Stimulated activated memory B cell treated with anti-CD40 and anti-IgM and Interleukin-4, amounts not matched to agents 10 μg/mL and 1 μg/mL and 100 μg/mL, for 72 hours (primary cell): ENCODE measurements at places on chromosomes 6 and 20.

DNA sequence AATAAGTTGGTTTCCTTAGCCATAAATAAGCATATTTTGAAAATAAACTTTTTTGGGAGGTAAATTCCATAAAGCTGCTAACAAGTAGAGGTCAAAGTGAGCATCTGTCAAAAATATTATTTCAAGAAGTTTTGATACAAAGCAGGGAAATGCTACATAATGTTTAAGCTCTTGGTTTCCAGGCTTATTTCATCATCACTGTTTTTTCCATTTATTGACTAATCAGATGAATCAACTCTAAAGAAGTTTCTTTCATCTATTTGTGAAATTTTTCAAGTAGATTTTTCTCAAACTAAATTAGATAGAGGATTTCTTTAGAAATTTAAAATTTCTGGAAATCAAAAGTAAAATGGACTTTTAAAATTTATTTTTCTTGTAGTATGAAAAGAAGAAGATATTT is 89.5 kb upstream of the TBX18 start:
- ATAC-seq, result no peak

- ATAC-seq, result no peak
Measured at GRCh38 chr6:14638435-14638905, 520.9 kb downstream of the CD83 start.

- ATAC-seq, result no peak
Measured at GRCh38 chr6:168713839-168714238, 272.9 kb downstream of the SMOC2 start.

DNA sequence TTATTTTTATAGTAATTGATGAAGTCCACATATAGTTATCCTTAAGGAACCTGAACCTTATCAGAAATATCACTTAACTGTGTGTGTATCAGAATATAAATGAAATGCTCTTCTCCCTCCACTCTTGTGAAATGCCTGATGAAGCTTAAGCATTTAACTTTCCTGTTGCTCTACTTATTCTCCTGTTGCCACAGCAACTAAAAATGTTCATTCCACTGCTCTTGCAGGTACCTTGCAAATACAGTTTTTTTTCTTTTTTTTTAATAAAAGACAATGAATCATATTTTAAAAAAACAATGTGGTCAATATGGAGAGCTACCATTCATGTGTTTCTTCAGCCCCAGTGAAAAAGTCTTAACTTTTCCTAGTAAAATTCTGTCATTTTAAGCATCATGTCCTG is 210.3 kb downstream of the RFPL4B start:
- no peak for ATAC-seq

- ATAC-seq, result no peak
Measured at GRCh38 chr6:95417856-95418255, 159.5 kb upstream of the MANEA start.

DNA sequence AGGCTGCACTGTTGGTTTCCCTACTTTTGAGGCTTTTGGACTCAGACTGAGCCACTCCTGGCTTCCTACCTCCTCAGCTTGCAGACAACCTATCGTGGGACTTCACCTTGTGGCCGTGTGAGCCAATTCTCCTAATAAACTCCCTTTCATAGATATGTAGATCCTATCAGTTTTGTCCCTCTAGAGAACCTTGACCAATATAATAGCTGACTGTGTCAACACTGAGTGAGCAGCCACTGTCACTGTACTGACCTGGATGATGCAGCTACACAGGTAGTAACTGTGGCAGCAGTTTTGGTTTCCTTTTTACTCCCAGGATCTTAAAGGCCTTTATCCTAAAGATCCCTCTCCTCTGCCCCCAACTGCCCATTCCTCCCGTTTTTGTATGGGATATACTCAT is 70.2 kb downstream of the SLC22A3 start:
- no peak for ATAC-seq

DNA sequence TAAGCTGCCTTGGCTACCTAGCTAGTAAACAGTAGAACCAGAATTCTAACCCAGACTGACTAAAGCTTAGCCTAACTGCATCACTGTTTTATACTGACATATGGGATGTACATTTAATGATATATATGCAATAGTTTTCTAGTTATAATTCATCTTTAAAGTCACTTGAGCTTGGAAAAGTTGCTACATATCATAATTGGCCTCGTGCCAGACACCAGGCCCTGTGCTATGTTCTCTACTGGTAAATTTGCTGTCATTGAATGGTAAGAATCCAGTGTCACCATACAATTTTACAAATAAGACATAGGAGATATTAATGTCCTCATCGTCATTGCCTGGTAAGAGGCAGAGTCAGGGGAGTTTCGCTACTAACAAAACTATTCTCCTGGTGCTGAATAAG is 396.8 kb downstream of the CDKAL1 start:
- ATAC-seq, result no peak

DNA sequence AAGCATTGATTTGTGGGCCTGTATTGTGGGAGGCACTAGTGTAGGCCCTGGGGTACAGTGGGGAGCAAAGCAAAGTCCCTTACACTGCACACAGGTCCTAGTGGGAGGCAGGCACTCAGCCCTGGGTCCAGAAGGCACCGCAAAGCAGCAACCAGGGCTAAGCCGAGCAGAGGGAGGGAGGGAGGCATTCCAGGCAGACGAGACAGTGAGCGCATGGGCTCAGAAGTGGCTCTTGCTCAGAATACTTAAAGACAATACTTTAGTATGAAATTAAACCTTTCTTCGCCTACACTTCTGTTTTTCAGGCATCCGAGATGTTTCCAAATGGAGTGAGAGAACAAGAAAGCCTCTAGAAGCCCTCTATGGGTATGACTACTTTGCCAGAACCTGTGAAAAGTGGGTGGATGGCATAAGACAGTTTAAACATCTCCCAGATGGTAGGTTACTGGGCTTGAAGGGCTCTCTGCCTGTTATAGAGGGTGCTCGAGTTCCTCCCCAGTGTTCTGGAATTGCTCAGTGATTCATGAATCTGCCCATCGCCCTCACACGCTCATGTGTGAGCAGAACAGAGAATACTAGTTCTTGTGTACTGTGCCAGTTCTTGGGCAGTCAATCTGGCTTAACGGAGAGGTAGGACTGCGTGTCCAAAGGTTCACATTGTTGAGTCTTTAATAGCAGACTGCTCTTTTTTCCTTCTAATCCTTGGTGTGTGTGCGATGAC is 18.7 kb downstream of the BPHL start:
- ATAC-seq, result no peak

- no peak for ATAC-seq
Measured at GRCh38 chr6:7526755-7527154, 14.7 kb upstream of the DSP start.

DNA sequence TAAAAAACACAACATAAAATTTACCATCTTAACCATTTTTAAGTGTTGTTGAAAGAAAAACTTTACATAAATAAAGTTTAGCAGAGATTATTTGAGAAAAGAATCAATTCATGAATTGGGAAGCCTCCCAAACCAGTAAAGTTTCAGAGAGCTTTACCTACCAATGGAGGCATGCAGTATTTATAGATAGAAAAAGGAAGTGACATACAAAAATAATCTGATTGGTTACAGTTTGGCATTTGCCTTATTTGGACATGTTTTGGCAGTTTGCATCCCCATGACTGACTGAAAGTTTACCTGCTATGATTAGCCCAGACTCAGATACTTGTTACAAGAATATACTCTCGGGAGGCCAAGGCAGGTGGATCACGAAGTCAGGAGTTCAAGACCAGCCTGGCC is 3.7 kb upstream of the CMTR1 start:
- ATAC-seq, result no peak

DNA sequence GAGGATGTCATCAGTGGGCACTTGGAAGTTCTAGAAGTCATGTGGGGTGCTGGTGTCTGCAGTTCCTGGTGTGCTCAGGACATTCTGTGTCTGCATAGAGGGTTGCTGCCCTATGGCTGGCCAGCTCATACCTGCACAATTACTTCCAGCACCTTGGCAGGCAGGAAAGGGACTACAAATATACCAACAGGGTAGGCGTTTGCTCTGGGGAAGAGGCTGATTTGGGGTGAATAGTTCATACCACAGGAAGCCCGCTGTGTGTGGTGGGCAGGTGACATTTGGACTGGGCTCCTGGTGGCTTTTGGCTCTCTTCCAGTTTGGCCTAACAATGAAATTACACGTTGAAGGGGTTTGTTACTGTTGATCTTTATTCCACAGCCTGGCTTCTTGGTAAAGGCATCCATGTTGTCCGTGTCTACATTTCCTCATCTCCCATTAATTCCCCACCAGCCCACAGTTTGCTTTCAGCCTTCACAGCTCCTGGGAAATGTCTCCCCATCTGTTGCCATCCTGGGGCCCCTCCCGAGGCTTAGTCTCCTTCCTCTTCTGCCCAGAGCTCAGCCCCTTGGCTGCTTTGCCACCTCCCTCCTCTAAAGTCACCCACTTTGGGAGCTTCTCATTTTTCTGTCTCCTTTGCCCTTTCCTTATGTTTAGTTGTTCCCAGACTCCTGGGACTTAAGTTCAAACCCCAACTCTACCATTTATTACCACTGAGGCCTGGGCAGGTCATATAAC is 88.1 kb downstream of the RSPH3 start:
- ATAC-seq, result peak; percentile 79

DNA sequence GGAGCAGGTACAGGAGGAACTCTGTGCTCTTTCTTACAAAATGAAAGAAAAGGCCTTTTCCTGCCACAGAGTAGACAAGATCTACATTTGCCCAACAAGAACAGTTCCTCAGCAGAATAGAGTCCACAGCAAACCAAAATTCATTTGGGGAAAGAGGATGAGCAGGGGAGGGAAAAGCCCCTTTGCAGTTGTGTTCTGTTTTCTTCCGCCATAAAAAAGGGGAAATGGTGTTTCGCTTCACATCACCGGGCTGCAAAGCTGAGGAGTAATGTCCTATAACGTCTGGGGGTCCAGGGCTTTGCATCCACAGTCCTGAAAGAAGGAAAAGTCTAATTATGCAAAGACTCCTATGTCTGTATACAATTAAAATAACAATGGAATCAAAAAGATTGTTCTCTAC is at the start of gene GPR31:
TSS of gene GPR31 (minus strand) at position 118 of the 400 bp plus-strand sequence. CDS start 149 bp downstream, outside the sequence.
- ATAC-seq, result no peak
